Suppressor macrophage (primary cell): ENCODE measurements at places on chromosomes 13 and 19.

DNA sequence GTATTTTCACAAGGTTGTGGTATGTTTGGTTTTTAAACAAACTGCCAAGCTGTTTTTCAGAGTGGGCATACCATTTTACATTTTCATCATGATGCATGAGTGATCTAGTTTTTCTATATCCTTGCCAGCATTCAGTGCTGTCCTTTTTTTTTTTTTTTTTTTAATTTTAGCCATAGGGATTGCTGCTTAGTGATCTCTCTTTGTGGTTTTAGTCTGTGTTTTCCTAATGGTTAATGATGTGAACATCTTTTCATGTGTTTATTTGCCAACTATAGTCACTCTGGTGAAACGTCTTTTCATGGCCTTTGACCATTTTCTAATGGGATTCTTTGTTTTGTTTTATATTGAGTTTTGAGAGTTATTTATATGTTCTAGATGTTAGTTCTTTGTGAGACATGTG, 59.7 kb downstream of the SHISA2 start:
- DNase-seq = no peak

- DNase-seq = no peak
Observed at GRCh38 chr19:33814181-33815165, 17.8 kb downstream of the KCTD15 start.

GRCh38 chr19:14654786-14655560, 19.7 kb downstream of the ADGRE3 start:
- DNase-seq = no peak

- no peak for DNase-seq
Observed at GRCh38 chr13:35474496-35475211, 1.8 kb downstream of the MAB21L1 start.

GRCh38 chr13:101946401-101946800, 455.4 kb downstream of the FGF14 start:
- no peak for DNase-seq

DNA sequence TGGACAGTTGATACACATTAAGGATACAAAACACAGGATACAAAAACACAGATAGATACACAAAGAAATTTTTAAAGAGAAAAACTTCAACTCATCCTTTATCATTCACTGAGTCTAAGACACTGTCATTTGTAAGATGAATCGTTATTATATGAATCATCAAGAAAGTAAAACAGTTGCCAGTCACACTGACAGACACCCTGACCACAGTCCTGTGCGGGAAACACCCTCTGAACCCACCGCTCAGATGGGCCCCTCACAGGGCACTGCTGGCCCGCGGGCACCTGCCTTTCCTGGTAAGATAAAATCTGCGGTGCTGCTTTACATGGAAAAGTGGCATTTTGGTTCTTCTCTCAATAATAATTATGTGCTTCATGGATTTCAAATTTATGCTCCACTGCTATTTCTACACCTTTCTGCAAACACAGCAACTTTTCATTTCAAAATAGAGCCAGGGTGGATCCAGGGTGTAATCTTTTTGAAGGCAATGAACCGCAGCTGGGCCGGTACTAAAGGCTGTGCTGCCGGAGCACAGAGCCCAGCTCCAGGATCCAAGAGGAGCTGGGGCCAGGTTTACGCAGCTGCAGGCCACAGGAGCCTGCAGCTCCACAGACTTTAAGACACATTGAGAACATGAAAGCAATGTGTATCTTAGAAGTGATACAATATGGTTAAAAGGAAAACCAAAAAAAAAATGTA, 76.8 kb downstream of the TUBGCP3 start:
- DNase-seq = no peak

DNA sequence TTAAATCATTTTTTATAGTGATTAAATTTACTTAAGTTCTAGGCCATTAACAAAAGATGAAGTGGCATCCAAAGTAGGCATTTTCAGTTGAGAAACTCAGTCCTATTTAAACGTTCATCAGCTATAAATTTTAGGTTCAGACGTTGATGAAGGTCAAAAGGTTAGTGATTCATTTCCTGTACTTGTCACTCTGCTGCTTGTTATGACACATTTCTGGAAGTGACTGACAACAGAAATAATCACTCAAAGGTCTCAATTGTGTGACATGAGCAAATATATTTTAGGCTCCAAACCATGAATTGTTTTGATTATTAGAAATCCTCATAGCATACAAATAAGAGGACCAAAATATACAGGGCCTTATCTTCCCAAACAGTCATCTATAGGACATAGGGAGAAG, 10.3 kb upstream of the EDNRB start:
- no peak for DNase-seq

GRCh38 chr19:4722671-4723594, 709 bp downstream of the DPP9 start:
- peak; percentile 43 for DNase-seq

GRCh38 chr13:59879281-59879680, 284.4 kb downstream of the DIAPH3 start:
- no peak for DNase-seq

- no peak for DNase-seq
Observed at GRCh38 chr19:46369817-46370216, 22.9 kb downstream of the PPP5C start.

DNA sequence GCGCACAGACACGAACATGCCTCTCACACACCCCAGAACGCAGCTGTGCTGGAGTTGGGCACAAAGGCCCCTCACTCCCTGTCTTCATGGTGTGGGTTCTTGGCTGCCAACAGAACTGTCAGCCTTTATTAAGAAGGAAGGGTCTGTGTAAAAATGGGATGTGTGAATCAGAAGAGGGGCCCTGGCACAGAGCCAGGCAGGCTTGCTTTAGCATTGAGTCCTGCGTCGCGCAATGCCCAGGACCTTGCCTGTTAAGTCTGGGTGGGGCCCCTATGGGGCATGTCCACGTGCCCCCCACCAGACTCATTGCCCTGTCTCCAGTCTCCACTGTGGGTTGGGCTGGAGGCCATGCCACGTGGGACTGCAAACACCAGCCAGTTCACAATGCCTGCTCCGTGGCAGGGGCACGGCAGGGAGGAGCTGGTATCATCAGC, 84.8 kb downstream of the SLC7A1 start:
- DNase-seq = no peak

DNA sequence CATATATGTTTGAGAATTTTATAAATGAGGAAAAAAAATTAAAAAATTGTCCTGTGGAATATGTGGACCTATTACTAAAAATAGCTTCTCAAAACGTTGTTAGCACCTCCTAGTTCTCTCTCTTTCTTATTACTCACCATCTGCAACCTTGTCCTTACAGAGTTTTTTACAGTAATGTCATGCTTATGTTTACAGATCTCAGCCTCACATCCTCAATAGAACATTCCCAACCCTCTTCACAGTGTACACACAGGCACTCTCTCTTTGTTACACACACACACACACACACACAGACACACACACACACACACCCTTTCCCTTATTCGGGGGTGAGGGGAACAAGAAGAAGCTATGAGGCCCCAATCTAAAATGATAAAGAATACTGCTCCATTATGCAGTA, 197.7 kb downstream of the SLITRK6 start:
- DNase-seq = no peak

DNA sequence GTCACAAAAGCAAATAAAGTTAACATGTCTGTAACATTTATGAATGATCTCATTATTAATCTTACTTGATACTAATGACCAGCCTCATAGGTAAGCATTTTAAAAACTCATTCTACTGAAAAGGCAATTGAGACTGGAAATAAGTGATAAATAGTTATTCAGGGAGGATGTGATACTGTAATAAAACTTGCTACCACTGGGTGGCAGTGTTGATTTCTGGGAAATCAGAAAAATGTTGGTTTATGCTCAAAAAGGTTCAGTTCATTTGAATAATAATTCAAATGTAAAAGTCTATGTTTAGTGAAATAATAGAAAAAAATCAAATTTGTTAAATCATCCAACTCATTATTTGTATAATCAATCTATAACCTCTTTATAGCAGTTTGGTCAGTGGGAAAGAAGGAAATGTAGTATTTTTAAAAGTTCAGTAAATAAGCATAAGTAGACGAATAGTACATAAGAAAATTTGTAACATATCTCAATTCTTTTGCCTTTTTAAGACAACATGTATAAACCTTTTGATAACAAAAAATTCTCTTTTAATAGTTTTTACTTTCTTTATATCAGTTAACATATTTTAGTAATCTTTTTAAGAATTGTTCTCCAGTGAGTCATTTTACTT, 9.6 kb downstream of the ABHD13 start:
- DNase-seq = peak; percentile 69

DNA sequence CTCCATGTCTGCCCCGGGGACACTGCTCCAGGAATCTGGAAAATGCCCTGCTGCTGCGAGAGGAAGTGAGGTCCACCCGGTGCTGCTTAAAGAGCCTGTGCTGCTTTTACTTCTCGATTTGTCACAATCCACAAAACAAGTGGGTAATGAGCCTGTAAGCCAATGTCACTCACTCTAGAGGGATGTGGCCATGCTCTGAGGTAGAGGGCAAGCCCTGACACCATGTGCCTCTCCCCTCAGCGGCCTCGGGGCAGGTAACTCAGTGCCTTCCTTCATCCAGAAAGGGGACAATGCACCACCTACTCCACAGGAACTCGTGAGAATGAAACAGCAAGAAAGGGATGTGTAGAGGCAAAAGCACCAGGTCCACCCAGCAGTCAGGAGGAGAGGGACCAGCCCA, 106.2 kb downstream of the TUBA3C start:
- no peak for DNase-seq

GRCh38 chr13:90302107-90302506, 1045.4 kb upstream of the MIR17HG start:
- DNase-seq = no peak

DNA sequence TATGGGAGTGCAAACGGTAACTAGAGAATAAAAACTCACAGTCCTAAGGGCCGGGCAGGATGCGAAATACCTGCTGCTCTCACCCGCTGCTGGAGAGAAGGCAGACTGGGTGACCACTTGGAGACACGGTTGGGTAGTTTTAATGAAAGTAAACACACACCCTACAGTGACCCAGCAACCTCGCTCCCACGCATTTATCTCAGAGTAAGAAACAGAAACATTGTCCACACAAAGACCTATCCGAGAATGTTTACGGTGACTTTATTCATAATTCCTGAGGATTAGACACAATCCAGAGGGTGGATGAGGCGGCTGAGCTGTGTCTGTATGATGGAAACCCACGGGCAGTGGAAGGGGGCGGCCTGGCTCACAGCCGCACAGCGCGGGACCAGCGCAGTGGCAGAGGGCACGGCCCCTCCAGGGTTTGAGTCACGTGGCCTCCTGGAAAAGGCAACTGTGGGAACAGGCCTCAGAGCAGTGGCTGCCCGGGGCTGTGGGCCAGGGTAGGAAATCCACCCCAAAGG, 73.5 kb upstream of the C13orf46 start:
- DNase-seq = no peak

DNA sequence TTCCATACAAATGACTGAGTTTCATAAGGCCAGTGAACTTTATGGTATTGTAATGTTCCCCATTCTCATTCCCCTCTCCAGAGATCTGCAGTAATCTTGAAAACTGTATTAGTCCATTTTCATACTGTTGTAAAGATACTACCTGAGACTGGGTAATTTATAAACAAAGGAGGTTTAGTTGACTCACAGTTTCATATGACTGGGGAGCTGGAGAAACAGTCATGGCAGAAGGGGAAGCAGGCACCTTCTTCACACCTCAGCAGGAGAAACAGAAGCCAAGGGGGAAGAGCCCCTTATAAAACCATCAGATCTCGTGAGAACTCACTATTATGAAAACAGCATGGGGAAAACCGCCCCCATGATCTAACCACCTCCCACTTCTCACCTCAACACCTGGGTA, 318.7 kb upstream of the KLF12 start:
- no peak for DNase-seq

- DNase-seq = peak; percentile 81
Observed at GRCh38 chr13:114043421-114044053, 69.7 kb upstream of the C13orf46 start.

DNA sequence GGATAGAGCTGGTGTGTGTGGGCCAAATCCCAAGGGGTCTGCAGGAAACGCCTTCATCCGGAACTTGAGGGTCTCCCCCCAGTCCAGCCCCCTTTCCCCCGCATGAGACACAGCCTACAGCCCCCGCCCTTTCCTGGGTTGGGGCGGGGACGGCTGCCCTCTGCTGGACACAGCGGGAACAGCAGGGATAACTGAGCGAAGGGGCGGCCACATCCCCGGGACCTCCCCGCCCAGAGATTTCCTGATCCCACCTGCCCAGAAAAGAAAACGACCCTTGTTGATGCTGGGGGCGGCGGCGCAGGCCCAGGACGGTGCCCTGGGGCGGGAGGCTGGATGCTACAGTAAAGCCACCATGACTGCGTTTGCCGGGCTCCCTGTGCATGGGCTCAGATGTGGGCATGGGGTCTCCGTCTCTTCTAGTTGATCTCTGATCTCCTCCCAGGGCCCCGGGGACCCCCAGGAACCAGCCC, 14.2 kb downstream of the ONECUT3 start:
- peak; percentile 32 for DNase-seq

- DNase-seq = no peak
Observed at GRCh38 chr13:43391036-43391435, 367.6 kb downstream of the DNAJC15 start.

DNA sequence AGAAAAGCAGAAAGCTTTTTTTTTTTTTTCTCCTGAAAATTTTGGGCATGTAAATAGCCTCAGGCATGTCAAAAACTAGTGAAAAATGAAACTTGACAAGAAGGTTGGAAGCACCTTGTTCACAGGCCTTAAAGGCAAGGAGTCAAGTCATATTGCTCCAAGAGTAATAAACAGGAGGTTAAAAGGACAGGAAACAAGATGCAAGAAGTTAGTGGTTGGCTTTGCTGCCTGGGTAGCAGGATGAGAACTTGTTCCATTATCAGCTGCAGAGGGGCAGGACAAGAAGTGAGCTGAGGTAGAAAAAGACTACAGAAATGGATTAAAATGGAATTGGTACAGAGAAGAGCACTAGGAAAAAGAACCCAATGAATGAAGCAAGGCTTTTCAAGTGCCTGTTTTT, 242.6 kb downstream of the DCT start:
- no peak for DNase-seq

DNA sequence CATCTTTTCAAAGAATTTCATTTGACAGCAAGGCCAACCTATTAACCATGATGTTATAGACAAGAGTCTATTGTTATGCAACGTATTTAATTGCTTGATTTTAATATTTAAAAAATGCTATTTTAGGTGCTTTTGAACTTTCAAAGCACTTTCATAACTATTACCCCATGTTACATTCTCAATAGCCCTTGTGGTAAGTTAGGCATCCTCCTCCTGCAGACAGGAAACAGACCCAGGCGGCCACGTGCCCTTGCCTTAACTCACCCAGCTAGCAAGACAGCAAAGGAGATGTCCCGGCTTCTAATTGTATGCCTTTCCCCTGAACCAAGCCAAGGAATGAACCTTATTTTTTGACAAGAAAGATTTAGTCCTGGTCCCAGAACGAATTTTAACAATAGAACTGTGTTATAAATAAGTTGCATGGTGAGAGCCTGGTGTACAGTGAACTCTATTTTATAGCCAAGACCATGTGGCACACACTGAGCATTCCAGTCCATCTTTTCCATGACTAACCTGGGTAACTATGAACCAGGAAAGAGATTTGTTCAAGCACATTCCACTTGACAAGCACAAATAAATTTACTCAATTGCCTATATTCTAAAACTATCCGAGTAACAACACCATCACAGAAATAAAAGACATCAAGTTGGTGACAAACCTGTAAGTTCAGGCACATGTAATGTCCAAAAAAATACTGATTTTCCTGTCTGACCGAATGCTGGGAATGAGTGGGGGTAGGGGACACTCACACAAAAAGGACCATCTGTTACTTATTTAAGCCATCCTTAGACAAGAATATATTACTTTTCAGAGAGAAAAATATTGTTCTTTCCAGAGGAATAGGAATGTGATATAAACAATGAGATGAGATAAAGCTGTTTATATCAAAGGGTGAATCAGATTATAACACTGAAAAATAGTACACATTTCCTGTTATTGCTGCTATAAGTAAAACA, 163.0 kb downstream of the EFNB2 start:
- no peak for DNase-seq
